ENCODE measurements at places on chromosomes 1 and 21.

DNA sequence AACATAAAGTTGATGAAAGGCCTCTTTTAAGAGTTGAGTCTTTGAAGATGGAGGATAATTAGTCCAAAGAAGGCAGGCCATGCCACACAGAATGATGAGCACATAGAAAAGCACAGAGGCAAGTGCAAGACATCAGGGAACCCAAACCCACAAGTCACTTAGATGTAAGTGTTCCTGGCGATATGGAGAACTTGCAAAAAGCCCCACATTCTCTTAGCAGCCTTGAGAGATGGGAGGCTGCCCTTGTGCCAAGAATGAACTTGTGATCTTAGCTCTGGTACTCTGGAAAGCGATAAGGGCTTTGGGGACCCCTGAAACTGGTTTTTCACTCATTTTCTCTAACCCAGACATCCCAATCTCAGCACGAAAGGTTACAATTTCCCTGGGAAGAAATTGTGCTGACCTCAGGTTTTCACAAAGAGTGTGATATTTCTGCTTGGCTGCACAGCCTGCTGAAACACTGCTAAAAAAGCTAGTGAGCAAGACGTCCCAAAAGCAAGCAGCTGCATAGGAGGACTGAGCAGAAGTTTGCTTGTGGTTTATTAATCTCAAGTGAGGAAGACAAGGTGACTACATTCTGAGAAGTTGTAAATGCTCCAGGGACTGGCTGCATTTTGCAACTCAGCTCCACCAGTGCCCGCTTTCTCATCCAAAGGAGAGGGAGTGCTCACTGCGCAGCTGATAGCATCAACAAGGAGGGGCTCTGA is 496.9 kb upstream of the CAMK1G start:
- no peak for DNase-seq

- DNase-seq: no peak
Measured at GRCh38 chr21:44428281-44428960, 26.9 kb upstream of the LRRC3 start.

DNA sequence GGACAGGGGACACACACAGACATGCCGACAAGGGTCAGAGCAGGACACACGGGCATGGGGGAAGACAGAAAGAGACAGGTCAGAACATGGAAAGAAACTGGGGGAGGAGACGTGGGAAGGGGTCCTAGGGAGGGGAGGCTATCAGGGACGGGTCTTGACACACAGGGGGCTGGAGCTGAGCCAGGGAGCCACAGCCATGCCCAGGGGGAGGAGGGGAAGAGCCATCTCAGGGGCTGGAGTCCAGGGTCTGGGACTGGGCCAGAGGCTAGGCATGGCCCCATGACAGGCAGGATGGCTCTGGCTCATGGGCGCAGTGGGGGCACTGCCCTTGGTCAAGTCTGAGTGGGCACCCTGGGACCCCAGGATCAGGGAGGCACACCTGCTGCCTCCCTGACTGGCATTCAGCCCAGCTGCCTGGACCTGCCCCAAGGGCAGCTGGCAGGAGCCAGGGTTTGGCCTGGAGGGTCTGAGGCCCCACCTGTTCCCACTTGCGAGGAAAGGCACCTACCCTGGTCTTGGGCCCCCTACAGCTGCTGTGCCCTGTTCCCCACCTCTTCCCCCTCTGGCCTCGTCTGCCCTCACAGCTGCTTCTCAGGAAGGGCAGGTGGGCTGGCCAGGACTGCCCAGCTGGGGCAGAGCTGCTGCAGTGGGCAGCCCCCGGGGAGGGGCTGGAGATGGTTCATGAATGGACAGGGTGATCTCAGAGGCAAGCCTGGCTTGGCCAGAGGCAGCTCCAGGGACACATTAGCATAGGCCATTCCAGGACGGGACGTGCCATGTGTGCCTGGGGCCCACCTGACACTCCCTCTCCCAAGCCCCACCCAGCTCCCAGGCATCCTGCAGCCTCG is 42.9 kb downstream of the HSPG2 start:
- no peak for DNase-seq

- no peak for DNase-seq
Measured at GRCh38 chr21:38202811-38203210, 54.0 kb upstream of the KCNJ15 start.

- no peak for DNase-seq
Measured at GRCh38 chr1:7578206-7578605, 192.9 kb upstream of the VAMP3 start.

DNA sequence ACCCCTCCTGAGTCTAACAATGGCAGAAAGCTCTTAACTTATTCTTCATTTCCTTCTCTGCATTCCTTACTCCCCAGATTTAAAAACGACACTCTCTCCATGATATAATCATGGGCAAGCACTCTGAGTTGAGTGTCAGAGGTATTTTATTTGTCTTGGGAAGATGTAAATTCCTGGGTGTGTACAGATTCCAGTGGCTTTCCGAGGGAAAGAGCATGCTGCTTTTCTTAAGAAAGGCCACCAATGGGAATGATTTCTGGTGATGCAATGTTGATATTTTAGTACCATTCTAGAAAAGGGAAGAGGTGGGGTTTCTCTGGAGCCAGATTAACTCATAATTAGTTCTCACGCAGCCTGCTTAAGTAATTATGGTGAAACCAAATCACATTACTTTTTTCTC is 47.8 kb upstream of the BTG3 start:
- no peak for DNase-seq

- no peak for DNase-seq
Measured at GRCh38 chr1:235375919-235376605, 8.8 kb downstream of the TBCE start.

DNA sequence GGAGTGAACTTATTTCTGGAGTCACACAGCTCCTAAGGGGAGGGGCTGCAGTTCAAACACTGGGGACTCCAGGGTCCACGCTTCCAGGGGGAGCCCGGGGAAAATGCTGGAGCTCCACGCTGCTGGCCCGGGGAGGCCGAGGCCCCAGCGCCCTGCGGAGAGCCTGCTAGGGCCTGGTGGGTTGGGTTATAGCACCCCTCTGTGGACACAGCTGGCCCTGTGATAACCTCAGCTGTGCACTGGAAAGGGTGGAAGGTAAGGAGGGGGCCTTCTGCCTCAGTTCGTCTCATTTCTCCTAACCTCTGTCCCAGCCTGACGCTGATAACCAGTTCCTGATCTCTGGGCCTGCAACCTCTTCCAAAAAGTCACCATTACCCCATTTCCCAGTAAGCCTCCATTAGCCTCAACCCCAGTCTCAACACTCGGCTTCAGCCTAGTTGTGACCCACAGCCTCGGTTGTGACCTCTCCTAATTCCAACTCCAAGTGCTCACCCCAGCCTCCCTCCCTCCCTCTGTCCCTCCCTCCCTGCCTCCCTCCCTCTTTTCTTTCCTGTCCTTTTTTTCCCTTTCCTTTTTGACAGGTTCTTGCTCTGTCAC is 7.1 kb downstream of the NBL1 start:
- DNase-seq: no peak

- DNase-seq: no peak
Measured at GRCh38 chr1:152770411-152770810, 4.5 kb upstream of the LCE1F start.

- DNase-seq: no peak
Measured at GRCh38 chr1:2589431-2590232, 3.1 kb downstream of the PRXL2B start.

DNA sequence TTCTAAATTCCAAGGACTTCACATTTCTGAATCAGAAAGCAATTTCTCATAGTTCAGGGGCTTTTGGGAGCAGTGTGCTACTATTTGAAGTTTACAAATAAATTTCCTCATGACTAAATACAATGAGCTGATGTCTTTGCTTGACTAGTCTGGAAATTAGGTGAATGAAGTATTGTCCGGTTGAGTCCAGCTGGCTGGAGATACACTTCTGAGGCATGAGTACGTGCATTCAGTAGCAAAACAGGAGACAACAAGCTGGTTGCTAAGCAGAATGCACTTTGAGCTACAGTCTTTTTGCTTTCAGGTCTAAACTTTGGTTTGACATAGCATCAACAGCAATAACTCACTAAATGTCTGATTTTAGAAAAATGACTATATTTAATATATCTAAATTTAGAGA is 27.1 kb downstream of the ZNHIT6 start:
- DNase-seq: no peak

- no peak for DNase-seq
Measured at GRCh38 chr21:32455548-32455947, 43.0 kb downstream of the EVA1C start.

- no peak for DNase-seq
Measured at GRCh38 chr21:31618696-31619430, 40.6 kb upstream of the SOD1 start.

DNA sequence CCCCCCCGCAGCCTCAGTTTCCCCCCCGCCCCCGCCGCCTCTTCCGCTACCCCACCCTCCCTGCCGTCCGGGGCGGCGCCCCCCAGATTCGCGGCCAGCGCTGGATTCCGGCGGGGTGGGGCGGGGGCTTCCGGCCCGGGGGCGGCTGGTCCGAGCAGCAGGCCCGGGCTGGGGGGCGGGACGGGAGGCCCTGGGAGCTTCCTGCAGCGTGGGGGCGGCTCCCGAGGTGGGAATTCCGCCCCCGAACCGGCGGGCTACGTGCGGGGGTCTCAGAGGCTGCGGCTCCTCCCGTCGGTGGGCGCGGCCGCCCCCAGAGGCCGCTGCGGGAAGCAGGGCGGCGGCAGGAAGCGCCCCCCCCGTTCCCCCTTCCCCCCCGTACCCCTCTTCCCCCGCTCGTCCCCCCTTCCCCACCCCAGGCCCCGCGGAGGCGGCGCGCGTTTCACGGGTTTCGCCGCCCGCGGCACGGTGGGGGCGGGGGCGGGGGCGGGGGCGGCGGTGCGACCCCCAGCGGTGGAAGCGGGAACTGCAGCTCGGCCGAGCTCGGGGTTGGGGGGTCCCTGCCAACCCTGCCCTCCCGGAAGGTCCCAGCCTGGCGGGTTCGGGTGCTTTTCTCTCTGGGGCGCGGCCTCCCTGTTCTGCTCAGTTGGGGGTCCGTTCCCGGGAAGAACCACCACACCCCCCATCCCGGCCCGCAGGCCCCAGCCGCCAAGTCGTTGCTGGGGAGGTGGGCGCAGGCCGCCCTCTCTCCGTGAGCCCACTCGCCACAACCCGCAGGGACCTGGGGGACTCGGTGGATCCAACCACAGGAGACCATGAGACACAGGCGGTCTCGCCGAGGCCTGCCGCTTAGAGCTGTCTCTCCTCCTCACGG is 76.3 kb downstream of the MORN1 start:
- DNase-seq: peak; percentile 21

DNA sequence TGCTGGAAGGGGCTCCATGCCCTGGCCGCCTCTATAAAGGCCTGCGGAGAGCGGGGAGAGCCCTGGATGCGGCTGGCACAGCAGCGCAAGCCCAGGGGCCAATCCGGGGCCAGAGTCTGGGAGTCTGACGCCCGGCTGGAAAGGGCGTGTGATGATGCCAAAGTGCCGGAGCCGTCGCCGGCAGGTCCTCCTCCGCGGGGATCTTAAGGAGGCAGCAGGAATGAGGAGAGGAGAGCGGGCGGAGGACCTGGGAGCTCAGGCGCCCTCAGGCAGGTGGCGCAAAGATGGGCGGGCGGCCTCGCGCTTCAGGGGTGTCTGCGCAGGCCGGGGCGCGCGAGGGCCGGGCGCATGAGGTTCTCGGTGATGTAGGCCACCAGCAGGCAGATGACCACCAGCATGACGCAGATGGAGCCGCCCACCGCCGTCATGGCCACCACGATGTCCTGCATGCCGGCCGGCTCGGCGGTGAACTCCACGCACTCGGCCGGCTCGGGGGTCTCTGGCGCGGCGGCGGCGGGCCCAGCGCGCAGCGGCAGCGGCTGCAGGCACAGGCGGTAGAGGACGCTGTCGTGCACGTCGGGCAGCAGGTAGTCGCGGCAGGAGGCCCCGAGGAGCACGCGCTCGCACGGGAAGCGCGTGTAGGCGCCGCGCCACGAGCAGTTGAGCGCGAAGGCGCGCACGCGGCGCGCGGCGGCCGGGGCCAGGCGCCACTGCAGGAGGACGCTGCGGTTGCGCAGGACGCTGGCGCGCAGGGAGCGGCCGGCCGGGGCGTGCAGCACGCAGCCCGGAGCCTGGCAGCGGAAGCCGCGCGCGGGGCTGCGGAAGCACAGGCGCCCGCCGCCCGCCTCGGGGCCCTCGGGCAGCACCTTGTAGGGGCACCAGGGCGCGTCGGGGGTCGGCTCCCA is 653 bp downstream of the FNDC10 start:
- DNase-seq: no peak

DNA sequence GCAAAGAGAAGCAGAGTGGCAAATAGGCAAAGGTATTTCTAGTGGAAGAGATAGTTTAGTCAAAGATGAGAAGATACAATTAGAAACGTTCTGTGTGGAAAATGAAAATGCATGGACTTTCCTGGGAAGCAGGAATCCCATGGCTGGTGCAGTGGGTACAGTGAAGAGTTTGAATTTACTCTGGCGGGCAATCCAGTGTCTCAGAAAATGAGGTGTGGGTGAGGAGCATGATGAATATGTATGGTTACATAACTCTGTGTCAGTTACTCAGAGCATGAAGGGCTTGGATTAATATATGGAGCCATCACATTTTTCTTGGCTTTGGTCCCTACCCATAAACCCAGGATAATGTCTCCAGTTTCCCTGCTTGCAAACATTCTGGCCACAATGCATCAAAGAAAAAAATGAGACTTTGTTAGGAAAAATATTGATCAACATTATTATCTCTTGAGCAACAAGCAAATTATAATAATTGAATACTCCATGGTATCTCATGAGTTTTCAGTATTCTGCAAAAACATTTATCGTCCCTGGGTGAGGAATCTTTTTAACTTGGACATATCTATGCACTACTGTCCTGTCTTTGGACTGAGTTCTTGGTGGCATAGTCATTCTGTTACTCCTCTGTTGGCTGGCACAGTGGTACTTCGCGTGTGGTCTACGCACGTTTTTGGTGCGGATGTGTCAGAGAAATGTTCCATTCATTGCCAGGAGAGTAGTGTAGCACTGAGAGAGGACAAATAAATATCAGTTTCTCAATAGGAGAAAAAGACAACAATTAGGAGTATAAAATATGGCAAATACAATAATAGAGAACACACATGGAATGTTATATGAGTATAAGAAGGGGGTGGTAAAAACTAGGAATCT is 173.7 kb upstream of the C1orf105 start:
- no peak for DNase-seq

GRCh38 chr21:42174173-42174572 is 44.8 kb upstream of the ABCG1 start:
- no peak for DNase-seq

GRCh38 chr1:6127587-6128163 is 52.4 kb downstream of the CHD5 start:
- DNase-seq: peak; percentile 14

DNA sequence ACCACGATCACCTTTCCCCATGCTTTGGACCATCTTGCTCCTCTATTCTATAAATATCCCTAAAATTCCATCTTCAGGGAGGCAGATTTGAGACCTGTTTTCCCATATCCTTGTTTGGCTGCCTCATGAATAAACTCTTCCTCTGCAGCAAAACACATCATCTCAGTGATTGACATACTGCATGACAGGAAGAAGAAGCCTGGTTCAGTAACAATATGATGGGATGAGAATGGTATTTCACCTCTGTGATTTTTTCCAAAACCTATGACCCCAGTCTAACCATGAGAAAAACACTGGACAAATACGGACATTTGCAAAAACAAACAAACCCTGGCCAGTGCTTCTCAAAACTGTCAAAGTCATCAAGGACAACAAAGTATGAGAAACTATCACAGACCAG is 53.8 kb upstream of the ZSWIM5 start:
- no peak for DNase-seq

- DNase-seq: no peak
Measured at GRCh38 chr1:36883315-36883949, 150.9 kb downstream of the GRIK3 start.
